ENCODE measurements at places on chromosomes 7 and 10. TPM values are rescaled to one million over a fixed set of nuclear protein-coding genes. Genes with fewer than 3 reads are reported as not detected.

Gene SPDYE2
- not detected for total RNA-seq

Gene MYOZ1
- 1,124 TPM for total RNA-seq

Gene BAMBI
- total RNA-seq: 0.89 TPM

Gene TECTB
- not detected for total RNA-seq

Gene FASTK
- 87.1 TPM for total RNA-seq

Gene TIMM23
- 101 TPM for total RNA-seq

Gene CALML3
- total RNA-seq: not detected

Gene CAMK1D
- total RNA-seq: 1.1 TPM

Gene CDH23
- total RNA-seq: 3.8 TPM

Gene NRCAM
- 0.21 TPM for total RNA-seq

Gene ABI1
- 32.6 TPM for total RNA-seq

Gene ASB15
- total RNA-seq: 12.7 TPM

Gene MAT1A
- total RNA-seq: 0.49 TPM

Gene HMX3
- total RNA-seq: not detected

Gene RAMP3
- 12.1 TPM for total RNA-seq

Gene SIRT1
- total RNA-seq: 14.7 TPM

Gene CALHM1
- not detected for total RNA-seq

Gene TMEM26
- 0.99 TPM for total RNA-seq

Gene GPER1
- 3.1 TPM for total RNA-seq

Gene MDFIC
- total RNA-seq: 9.1 TPM

Gene GSTO1
- total RNA-seq: 222 TPM

Gene TRPV5
- total RNA-seq: not detected

Gene TET1
- total RNA-seq: 1.1 TPM

Gene LARP4B
- 83.0 TPM for total RNA-seq

Gene SORBS1
- total RNA-seq: 306 TPM

Gene SRRM3
- total RNA-seq: 1.9 TPM

Gene CYP3A7
- total RNA-seq: not detected

Gene CTAGE15
- not detected for total RNA-seq

Gene HSPA12A
- total RNA-seq: 7.0 TPM

Gene CYP2W1
- not detected for total RNA-seq

Gene STEAP1B
- 0.90 TPM for total RNA-seq

Gene GNAT3
- total RNA-seq: not detected

Gene ZNF117
- 1.7 TPM for total RNA-seq

Gene ST7
- 7.3 TPM for total RNA-seq

Gene WEE2
- total RNA-seq: not detected

Gene EBF3
- total RNA-seq: 5.2 TPM

Gene CLCN1
- total RNA-seq: 10.9 TPM

Gene ADCY1
- 3.9 TPM for total RNA-seq

Gene CAV2
- 20.0 TPM for total RNA-seq
